ENCODE measurements at places on chromosomes 2 and 18.

GRCh38 chr2:24659862-24660261, 133.3 kb downstream of the PTRHD1 start:
- no peak for DNase-seq

- no peak for DNase-seq
Observed at GRCh38 chr2:108560241-108560811, 26.1 kb downstream of the LIMS1 start.

DNA sequence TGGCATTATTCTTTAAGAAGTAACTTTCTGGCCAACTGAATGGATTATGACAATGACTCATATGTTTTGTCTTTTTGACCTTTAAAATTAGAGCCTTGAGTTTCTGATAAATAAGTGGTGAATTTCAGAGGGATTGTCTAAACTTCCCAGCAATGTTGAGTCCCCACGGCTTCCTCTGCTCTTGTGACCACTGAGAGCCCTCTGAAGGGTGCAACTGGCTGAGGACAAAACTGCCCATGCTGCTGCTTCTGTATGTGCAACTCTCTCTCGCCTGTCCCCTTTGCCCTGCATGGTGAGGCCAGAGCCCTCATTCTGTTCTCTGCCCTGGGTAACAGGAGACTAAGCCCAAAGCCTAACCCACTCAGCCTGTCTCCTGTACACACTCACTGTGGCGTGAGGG, 52.7 kb upstream of the SLC14A1 start:
- no peak for DNase-seq

GRCh38 chr2:127637725-127638252, 8.2 kb upstream of the GPR17 start:
- DNase-seq, result no peak

DNA sequence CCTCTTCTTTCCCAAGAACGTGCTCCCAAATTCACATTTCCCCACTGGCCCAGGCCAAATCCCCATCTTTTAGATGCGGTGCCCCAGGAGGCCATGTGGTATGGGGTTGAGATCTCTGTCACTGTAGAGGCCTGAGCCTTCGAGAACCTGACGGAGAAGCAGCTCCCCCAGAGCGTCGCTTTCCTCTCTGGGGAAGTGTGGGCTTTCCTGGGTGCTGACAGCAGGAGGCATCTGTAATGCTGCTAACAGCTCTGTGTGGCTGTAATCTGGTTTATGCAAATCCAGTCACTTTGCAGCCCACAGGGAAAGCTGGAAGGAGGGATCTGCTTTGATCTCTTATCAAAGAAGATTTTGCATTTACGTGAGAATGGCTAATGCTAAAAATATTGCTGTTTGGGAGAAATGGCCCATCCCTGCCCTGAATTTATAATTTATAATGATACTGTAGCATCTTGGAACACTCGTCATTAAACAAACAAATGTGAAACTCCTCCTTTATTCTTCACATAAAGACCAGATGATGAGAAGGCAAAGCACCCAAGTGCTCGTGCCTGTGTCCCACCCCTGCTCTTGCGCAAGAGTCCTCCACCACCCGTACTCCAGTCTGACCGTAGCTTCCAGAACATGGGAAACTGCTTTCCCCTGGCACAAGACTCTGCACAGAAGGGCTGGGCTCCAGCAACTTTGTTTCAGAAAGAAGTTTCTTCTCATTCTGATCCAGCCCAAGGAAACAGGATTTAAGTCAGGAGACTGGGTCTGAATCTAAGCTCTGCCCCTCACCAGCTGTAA, 109.9 kb upstream of the EPC2 start:
- DNase-seq, result no peak
